T-helper 2 cell treated with Interferon-gamma antibody and Interleukin-4, amounts not matched to agents 5 μg/mL and 100 μg/mL, for 36 hours (primary cell): ENCODE measurements at places on chromosomes 7 and 10.

DNA sequence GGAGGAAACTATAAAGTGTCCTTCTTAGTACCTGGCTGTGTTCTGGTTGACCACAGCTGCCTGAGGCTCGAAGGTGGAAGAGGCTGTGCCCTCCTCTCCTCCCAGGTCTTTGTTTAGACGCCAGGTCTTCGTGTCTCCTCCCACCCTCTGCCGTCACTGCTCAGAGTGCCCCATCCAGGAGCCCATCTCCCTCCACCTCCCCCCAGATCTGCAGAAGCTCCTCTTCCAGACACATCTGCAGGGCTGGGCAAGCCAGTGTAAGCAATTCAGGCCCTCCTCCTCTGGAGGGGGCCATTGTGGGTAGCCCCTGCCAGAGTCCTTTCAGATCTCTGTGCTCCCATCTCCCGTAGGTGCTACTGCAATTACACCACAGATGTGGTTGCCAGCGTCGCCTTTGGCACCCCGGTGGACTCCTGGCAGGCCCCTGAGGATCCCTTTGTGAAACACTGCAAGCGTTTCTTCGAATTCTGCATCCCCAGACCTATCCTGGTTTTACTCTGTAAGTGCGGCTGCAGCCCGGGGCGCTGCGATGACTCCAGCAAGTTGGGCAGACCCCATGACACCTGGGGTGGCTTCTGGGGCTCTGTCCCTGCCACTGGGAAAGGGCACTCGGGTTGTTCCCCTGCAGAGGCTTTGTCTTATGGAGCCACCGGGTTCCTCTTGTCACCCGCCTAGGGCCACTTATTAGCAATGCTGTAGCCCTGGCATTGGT, 107.5 kb downstream of the PARP12 start:
- no peak for DNase-seq

GRCh38 chr10:92081641-92082040, 158.1 kb downstream of the BTAF1 start:
- no peak for DNase-seq

DNA sequence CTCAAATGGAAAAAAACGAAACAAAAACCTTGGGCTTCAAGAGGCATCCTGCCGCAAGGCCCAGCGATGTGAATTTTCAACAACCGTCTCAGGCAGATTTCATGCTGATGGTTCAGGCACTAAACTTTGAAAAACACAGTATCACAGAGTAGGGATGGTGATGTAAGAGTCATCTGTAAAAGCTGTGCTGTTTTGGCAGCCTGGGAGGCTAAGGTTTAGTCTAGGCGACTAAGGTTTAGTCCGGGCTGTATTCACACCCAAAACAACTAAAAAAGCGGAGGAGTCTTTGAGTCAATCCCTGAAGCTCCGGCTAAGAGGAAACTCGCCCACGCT, 420 bp upstream of the MINPP1 start:
- no peak for DNase-seq

DNA sequence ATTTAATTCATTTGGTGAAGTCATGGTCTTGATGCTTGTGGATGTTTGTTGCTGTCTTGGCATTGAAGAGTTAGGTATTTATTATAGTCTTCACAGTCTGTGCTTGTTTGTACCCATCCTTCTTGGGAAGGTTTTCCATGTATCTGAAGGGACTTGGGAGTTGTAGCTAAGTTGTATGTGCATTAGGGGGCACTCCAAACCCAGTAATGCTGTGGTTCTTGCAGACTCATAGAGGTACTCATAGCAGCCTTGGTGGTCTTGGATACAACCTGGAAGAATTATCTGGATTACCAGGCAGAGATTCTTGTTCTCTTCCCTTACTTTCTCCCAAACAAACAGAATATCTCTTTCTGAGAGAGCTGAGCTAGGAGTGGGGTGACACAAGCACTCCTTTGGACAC, 93.2 kb downstream of the ADCYAP1R1 start:
- DNase-seq, result no peak

GRCh38 chr10:4059471-4060138, 274.6 kb upstream of the KLF6 start:
- no peak for DNase-seq

GRCh38 chr10:98351831-98352402, 63.1 kb downstream of the PYROXD2 start:
- DNase-seq, result no peak

DNA sequence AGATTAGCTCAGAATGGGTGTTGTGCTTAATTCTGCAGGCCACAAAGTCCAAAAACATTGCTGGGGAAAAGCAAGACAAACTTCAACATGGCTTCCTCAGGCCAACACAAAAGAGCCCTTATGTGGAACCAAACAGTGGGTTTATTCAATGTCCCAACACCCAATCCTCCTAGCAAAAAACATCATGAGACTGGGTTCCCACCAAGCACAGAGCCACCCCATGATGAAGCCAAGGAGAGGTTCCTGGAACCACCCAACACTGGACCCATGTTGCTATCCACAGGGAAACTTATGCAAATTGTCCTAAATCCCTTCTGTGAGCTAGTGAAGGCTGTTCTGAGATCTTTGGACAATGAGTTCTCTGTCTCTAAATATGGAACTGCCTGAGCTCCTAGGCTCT, 24.0 kb downstream of the SLC25A13 start:
- no peak for DNase-seq

DNA sequence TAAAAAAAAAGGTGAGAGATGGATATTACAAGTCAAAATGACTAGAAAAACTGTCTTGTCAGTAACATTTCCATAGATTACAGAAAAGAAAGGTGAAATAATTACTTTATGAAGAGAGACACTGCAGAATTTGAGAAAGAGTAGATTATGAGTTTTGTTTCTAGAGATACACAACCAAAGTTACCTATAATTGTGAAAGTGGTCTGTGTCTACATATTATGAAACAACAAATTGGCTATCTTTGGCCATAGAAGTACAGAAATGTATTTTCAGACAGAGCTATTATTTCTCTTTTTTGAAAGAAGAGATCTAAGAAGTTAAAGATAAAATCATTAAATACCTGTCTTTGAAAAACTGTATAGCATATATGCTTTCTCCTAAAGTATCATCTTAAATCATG, 30.1 kb downstream of the KCND2 start:
- DNase-seq, result no peak

DNA sequence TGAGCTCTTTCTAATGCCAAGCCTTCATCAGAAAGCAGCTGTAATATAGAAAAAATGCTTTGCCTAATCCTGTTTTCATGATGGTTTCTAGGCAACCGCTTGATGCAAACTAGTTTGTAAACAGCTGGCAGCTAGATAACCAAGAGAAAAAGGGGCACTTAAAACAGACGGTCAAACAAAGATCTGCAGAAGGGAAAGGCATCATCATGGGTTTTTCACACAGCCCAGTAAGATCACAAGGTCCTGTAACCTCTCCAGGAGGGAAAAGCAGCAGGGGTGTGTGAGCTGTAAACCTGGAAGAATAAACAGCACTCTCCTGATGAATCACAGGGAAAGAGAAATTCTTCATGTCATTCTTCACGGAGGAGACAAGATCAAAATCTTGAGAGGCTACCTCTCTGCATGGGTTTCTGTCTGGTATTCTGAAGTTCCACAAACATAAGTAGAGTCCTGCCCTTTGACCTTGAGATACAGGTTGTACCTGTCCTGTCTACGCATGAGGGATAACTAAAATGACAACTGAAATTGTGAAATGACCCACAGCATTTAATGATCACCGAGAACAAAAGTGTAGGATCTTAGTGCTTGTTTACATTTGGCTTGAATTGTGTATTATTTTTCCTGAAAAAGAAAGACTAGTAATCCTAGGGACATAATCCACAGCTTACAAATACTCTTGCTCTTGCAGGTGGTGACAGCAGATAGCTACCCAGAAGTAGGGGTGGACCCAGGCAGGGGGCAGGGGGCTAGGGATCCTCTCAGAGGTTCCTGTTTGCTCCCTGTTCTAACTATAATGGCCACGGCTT, 48.0 kb downstream of the CREB3L2 start:
- no peak for DNase-seq

GRCh38 chr10:17510242-17510908, 56.0 kb upstream of the ST8SIA6 start:
- no peak for DNase-seq
